ENCODE measurements at places on chromosomes 2 and 18.

GRCh38 chr2:147568109-147568508 is 276.7 kb upstream of the ACVR2A start:
- no peak for DNase-seq
- H3K4me1 ChIP-seq, result peaks cover 8% of the 10 kb centered on the region
- H3K27ac ChIP-seq, result no peak overlapping the region
- H3K4me3 ChIP-seq, result no peak overlapping the region
- H3K36me3 ChIP-seq, result no peaks in the 10 kb centered on the region
- H3K27me3 ChIP-seq, result no peaks in the 10 kb centered on the region

DNA sequence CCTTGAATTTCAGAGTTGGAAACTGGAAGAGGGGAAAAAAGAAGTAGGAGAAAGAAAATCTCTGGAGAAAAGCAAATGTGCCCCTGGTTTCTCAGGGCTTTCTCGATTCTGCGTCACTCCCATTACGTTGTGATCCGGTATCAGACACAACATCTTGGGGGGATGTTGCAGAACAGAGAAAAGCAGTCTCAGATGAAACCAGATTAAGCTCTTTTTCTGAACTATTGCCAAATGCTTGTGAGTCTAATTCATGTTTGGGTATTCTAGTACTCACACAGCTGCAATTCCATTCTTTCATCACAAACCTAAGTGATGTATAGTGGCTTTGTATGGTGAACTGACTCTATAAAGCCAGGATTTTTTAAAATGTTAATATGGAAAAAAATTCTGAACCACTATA is 233.2 kb downstream of the TCF4 start:
- H3K4me3 ChIP-seq, result no peak overlapping the region
- H3K27ac ChIP-seq, result no peak overlapping the region
- no peaks in the 10 kb centered on the region for H3K36me3 ChIP-seq
- H3K27me3 ChIP-seq, result no peaks in the 10 kb centered on the region
- DNase-seq, result no peak
- H3K4me1 ChIP-seq, result no peaks in the 10 kb centered on the region

DNA sequence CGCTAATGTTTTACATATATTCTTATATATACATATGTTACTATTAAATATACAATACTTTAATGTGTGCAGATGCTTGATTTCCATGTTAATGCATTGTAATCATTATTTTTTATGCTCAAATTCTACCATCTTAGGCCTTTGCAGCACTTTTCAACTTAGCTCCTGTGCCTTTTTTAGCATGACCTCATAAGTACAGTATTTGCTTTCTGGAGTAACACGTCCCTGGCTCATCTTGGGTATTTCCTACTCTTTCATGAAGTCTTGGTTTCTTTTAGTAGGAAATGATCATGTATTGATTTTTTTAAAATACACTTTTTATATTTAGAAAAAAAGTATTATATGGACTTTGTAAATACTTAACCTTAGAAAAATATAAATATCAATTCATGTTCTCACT is 36.5 kb downstream of the CAB39 start:
- no peak for DNase-seq
- H3K27ac ChIP-seq, result no peak overlapping the region

GRCh38 chr18:72372076-72372475 is 172.1 kb downstream of the CBLN2 start:
- H3K27me3 ChIP-seq, result no peaks in the 10 kb centered on the region
- no peak overlapping the region for H3K4me3 ChIP-seq
- no peak for DNase-seq
- H3K4me1 ChIP-seq, result peaks cover 10% of the 10 kb centered on the region
- H3K27ac ChIP-seq, result no peak overlapping the region

GRCh38 chr2:42360493-42360889 is 526 bp downstream of the COX7A2L start:
- H3K4me3 ChIP-seq, result peak overlapping the region; percentile 79
- peak overlapping the region; percentile 86 for H3K27ac ChIP-seq
- H3K36me3 ChIP-seq, result peaks cover 25% of the 10 kb centered on the region
- H3K27me3 ChIP-seq, result no peaks in the 10 kb centered on the region

DNA sequence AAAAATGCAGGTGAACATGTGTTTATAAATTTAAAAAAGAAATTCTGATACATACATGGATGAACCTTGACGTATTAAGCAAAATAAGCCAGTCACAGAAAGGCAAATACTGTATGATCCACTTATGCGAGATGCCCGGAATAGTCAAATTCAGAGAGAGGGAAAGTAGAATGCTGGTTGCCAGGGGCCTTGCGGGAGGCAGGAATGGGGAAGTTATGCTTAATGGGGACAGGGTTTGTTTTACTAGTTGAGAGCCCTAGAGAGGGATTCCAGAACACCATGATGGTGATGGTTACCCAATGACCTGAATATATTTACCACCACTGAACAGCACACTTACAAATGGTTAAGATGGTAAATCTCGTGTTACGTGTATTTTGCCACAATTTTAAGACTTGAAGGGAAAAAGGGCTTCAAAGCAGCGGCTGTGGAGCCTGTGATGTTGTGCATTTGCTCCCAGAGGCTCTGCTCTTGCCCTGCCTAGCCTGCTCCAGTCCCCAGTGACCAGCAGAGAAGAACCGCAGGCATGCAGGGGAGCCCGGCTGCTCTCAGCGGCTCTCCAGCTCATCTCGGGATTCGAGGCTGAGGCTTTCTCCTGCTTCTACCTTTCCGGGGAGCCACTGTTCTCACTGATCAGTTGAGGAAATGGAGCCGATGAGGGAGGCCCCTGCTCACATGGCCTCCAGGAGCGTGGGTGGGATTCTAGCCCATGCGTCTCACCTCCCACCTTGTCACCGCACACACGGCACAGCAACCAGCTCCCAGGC is 51.7 kb upstream of the TFCP2L1 start:
- H3K27ac ChIP-seq, result no peak overlapping the region
- peaks cover 5% of the 10 kb centered on the region for H3K4me1 ChIP-seq
- no peaks in the 10 kb centered on the region for H3K27me3 ChIP-seq

DNA sequence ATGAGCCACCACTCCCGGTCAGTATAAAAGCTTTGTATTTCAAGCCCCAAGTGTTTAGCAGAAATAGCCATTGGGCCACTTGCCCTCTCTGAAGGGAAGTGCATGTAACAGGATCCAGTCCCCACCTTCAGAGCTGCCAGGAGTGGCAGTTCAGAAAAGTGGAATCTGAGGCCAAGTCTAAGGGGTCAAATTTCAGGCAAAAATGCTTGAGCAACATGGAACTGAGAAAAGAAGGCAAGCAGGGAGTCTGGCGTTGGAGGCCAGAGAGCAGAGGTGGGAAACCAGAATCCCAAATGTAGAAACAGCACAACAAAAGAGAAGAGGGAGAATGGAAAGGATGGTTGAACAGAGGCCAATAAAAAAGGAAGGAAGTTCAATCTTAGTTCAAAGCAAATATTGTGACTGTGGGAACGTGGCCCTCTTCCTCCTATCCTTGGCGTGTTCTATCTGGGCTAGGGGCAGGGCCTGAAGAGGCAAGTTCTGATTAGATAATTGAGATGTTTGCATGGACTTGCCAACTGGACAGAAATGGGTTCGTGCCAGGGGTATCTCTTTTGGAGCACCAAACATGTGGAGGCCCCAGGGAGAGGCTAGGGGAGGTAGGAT is 102.2 kb downstream of the AP1S3 start:
- H3K27me3 ChIP-seq, result no peaks in the 10 kb centered on the region
- no peaks in the 10 kb centered on the region for H3K36me3 ChIP-seq
- H3K27ac ChIP-seq, result no peak overlapping the region
- peaks cover 19% of the 10 kb centered on the region for H3K4me1 ChIP-seq

DNA sequence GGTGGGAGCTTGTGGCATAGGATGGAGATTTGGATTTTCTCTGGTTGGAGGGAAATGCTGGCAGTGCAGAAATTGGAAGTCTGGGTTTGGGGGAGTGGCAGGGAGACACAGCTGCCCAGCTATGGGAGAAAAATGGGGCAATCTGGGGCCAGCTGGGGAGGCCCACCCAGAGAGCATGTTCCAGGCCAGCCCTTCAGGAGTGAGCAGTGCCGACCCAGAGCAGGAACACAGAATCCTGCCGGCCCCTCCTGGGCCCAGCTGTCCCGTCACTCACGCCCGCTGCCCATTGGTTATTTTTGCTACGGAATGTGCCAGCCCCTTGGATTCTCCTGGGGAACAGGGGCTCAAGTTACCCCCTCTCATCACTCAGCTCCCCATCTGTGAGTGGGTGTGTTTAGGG is 4.9 kb downstream of the SPEG start:
- no peak for DNase-seq
- peaks cover 23% of the 10 kb centered on the region for H3K4me1 ChIP-seq
- no peak overlapping the region for H3K27ac ChIP-seq
- H3K4me3 ChIP-seq, result no peak overlapping the region
- H3K36me3 ChIP-seq, result no peaks in the 10 kb centered on the region
- no peaks in the 10 kb centered on the region for H3K27me3 ChIP-seq

Data from MCF 10A (cell line).